ENCODE measurements at places on chromosomes 3 and 15. TPM values are rescaled to one million over a fixed set of nuclear protein-coding genes. Genes with fewer than 3 reads are reported as not detected.

GRCh38 chr3:197372047-197372661, 73.7 kb upstream of the DLG1 start:
- H3K4me3 ChIP-seq = no peak overlapping the region
- peaks cover 8% of the 10 kb centered on the region for H3K4me1 ChIP-seq
- H3K27ac ChIP-seq = peak overlapping the region; percentile 19
- H3K27me3 ChIP-seq = no peaks in the 10 kb centered on the region

- no peak overlapping the region for H3K27ac ChIP-seq
- H3K4me3 ChIP-seq = no peak overlapping the region
- H3K27me3 ChIP-seq = no peaks in the 10 kb centered on the region
Observed at GRCh38 chr3:60577601-60578000, 673.7 kb downstream of the FHIT start.

GRCh38 chr3:184663356-184663755, 48.5 kb downstream of the MAGEF1 start:
- H3K36me3 ChIP-seq = no peaks in the 10 kb centered on the region
- H3K4me3 ChIP-seq = no peak overlapping the region
- no peaks in the 10 kb centered on the region for H3K4me1 ChIP-seq
- H3K27ac ChIP-seq = no peak overlapping the region
- no peak for DNase-seq

DNA sequence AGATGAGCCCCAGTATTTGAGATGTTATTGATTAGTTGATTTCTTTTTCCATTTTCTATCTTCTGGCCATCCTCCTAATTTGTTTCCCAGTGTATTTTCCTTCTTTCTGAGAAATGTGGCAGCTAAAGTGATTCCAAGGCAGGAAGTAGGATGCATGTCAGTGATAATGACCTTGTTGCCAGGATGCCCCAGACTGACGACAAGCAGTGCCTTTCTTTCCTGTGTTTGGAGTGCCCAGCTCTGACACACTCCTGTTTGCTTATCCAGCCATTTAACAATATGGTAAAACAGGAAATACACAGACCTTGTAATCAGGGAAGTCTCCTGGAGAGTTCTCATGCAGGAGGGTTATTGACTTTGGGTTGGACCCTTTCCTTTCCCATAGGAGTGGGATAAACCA, 20.4 kb downstream of the TMOD2 start:
- H3K36me3 ChIP-seq = peaks cover 13% of the 10 kb centered on the region
- peaks cover 9% of the 10 kb centered on the region for H3K4me1 ChIP-seq
- no peaks in the 10 kb centered on the region for H3K27me3 ChIP-seq
- H3K4me3 ChIP-seq = no peak overlapping the region
- H3K27ac ChIP-seq = no peak overlapping the region

DNA sequence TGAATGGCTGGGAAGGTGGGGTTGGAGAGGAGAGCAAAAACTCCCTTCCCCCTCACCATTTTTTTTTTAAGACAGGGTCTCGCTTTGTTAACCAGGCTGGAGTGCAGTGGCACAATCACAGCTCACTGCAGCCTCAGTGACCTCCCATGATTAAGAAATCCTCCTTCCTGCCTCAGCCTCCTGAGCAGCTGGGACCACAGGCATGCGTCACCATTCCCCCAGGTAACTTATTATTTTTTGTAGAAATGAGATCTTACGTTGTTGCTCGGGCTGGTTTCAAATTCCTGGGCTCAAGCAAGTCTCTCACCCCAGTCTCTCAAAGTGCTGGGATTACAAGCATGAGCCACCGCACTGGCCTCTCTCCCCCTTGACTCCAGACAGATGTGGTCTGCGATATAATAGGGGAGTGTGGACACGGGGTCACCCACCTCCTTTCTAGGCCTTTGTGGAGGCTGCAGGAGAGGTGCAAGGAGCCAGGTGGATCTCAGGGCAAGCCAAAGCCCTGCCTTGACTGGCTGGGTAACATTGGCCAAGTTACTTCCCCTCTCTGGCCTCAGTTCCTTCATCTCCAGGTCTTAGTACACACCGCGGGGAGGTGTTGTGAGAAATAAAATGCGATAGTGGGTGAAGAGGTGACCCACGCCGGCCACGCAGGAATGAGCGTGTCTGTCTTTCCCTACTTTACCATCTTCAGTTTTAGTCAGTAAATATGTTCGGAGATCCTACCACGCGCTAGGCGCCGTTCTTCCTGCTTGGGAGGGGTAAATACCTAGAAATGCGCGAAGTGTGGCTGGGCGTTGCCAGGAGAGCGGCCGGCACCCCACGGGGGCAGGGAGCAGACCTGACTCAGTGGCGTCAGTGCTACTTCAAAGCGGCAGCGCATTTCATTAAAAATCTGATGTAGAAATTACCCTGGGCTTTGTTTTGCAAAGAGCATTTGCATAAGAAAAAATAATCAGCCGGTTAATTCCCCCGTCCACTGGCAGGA, 20.2 kb upstream of the CORO2B start:
- H3K4me1 ChIP-seq = peaks cover 9% of the 10 kb centered on the region
- no peak for DNase-seq
- peaks cover 17% of the 10 kb centered on the region for H3K27me3 ChIP-seq
- peak overlapping the region; percentile 46 for H3K4me3 ChIP-seq

KBTBD13 gene
- total RNA-seq = not detected

NR2F2 gene
- total RNA-seq = 88.1 TPM
